ENCODE measurements at places on chromosomes 3 and 15.

DNA sequence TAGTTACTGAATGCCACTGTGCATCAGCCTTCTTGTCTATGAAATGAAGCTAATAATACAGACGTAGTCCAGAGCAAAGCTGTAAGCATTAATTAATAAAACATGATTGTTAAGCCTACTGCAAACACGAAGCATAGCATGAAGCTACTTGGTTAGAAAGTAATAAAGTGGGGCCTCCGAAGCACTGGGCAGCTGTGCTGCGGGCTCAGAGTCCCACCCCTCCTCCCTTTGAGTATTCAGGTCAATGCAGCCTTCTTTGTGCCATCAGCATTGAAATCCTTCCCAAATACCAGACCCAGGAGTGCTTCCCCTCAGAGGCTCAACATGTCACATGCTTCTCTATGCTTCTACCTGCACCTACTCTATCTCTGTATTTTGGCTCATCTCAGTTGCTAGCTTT is 1112.6 kb downstream of the IGSF11 start:
- DNase-seq: peak; percentile 28

GRCh38 chr3:197103766-197104165 is 74.1 kb upstream of the MELTF start:
- DNase-seq: no peak

GRCh38 chr3:126340596-126340942 is 16.6 kb downstream of the KLF15 start:
- DNase-seq: no peak

DNA sequence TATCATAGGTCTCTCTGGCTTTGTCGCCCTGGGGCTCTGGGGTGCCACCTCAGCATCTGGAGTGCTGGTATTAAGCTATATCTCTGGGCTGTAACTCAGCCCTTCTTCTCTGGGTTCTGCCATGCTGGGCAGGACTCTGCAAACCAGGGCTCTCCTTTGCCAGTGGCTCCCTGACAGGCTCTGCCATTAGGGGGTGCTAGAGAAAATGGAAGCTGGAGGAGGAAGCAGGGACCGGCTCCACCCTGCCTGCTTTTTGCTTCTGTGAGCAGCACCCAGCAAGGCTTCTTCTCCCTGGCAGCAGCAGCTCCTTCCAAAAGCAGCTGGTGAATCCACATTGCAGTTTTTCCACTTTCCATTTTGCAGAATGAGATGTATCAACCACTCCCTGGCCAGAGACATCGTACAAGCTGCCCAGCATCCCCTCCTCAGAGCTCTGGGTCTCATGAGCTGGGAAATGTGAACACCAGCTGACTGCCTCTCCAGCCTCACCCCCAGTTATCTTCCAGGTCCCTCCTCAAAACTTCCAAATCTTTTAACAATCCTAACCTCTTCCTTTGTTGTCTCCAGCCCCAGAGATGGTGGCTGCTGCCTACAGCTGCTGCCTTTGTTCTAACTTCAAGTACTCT is 165.0 kb downstream of the ABHD5 start:
- peak; percentile 75 for DNase-seq
